ENCODE measurements at places on chromosomes 12 and 14. TPM values are rescaled to one million over a fixed set of nuclear protein-coding genes. Genes with fewer than 3 reads are reported as not detected.

The KLRC3 gene
- total RNA-seq, result 2.3 TPM

The CMA1 gene
- total RNA-seq, result not detected

The FITM1 gene
- total RNA-seq, result not detected

The IGF1 gene
- not detected for total RNA-seq

The INSM2 gene
- 0.10 TPM for total RNA-seq

The AMN gene
- total RNA-seq, result 0.29 TPM

The PPFIA2 gene
- 2.2 TPM for total RNA-seq

The PRH2 gene
- total RNA-seq, result not detected

The DPY19L2 gene
- not detected for total RNA-seq

GRCh38 chr14:62301080-62301479 is 538.9 kb downstream of the SNAPC1 start:
- no peaks in the 10 kb centered on the region for H3K36me3 ChIP-seq
- DNase-seq, result no peak
- peaks cover 25% of the 10 kb centered on the region for H3K4me1 ChIP-seq
- no peak overlapping the region for H3K27ac ChIP-seq
- H3K27me3 ChIP-seq, result no peaks in the 10 kb centered on the region

DNA sequence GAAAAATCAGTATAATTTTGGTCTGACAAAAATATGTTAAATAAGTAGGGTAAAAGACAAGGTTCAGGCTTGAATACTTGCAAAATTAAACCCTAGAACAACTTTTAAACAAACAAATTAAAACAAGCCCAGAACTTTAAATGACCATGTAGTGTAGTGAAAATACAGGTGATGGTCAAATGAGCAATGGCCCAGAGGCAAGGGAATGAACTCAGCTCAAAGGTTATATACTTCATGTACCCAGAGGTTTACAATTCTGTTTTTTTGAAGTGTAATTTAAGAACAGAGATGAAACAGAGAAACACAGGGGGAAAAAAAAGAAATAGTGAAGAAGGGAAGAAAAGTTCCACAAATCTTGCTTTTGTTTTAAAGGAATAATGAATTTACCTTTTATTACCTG is 949.2 kb downstream of the TRHDE start:
- no peaks in the 10 kb centered on the region for H3K36me3 ChIP-seq
- DNase-seq, result no peak
- H3K4me1 ChIP-seq, result peaks cover 10% of the 10 kb centered on the region
- H3K4me3 ChIP-seq, result no peak overlapping the region

GRCh38 chr14:64723691-64724577 is 19.7 kb downstream of the PLEKHG3 start:
- H3K27ac ChIP-seq, result peak overlapping the region; percentile 90
- peaks cover 49% of the 10 kb centered on the region for H3K4me1 ChIP-seq
- peaks cover 19% of the 10 kb centered on the region for H3K36me3 ChIP-seq
- no peak overlapping the region for H3K4me3 ChIP-seq
- H3K27me3 ChIP-seq, result no peaks in the 10 kb centered on the region

GRCh38 chr12:69417741-69418167 is 52.4 kb upstream of the FRS2 start:
- no peak overlapping the region for H3K27ac ChIP-seq
- H3K4me3 ChIP-seq, result no peak overlapping the region
- no peaks in the 10 kb centered on the region for H3K27me3 ChIP-seq
- DNase-seq, result no peak
- H3K36me3 ChIP-seq, result no peaks in the 10 kb centered on the region

GRCh38 chr12:91565846-91566245 is 383.2 kb upstream of the DCN start:
- peaks cover 11% of the 10 kb centered on the region for H3K4me1 ChIP-seq
- no peak overlapping the region for H3K4me3 ChIP-seq
- peak overlapping the region; percentile 50 for H3K27ac ChIP-seq
- no peaks in the 10 kb centered on the region for H3K36me3 ChIP-seq
- H3K27me3 ChIP-seq, result no peaks in the 10 kb centered on the region

DNA sequence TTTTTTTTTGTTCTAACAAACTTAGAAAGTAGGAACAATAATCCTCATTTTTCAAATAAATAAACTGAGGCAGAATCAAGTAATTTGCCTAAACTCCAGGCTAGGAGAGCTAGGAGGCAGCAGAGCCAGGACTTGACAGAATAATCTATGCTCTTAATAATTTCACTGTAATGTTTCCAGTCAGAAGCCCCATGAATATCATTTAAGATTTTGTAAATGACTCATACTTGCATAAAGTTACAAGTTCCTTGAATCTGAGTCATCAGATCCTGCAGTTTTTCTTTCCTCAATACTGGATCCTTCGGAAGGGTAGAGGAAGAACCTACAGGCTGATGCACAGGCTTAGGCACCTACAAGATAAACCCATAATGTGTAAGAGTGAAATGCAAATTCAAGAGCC is 29.0 kb downstream of the CAPRIN2 start:
- no peak overlapping the region for H3K4me3 ChIP-seq
- H3K27me3 ChIP-seq, result no peaks in the 10 kb centered on the region
- H3K36me3 ChIP-seq, result peaks cover 29% of the 10 kb centered on the region
- no peak overlapping the region for H3K27ac ChIP-seq
- DNase-seq, result peak; percentile 71

- DNase-seq, result no peak
- no peaks in the 10 kb centered on the region for H3K27me3 ChIP-seq
- no peak overlapping the region for H3K4me3 ChIP-seq
- H3K36me3 ChIP-seq, result no peaks in the 10 kb centered on the region
- no peak overlapping the region for H3K27ac ChIP-seq
- H3K4me1 ChIP-seq, result no peaks in the 10 kb centered on the region
Measured at GRCh38 chr14:62168564-62169155, 406.4 kb downstream of the SNAPC1 start.

- no peak for DNase-seq
- H3K36me3 ChIP-seq, result no peaks in the 10 kb centered on the region
- no peaks in the 10 kb centered on the region for H3K27me3 ChIP-seq
- no peak overlapping the region for H3K4me3 ChIP-seq
- no peak overlapping the region for H3K27ac ChIP-seq
Measured at GRCh38 chr14:84181072-84181471, 1348.9 kb upstream of the FLRT2 start.

GRCh38 chr14:76955575-76956315 is 72.8 kb downstream of the IRF2BPL start:
- H3K36me3 ChIP-seq, result no peaks in the 10 kb centered on the region
- H3K27ac ChIP-seq, result peak overlapping the region; percentile 80
- peak; percentile 75 for DNase-seq
- no peaks in the 10 kb centered on the region for H3K27me3 ChIP-seq
- H3K4me1 ChIP-seq, result peaks cover 50% of the 10 kb centered on the region

- peak overlapping the region; percentile 90 for H3K4me3 ChIP-seq
- no peaks in the 10 kb centered on the region for H3K27me3 ChIP-seq
- DNase-seq, result no peak
- no peaks in the 10 kb centered on the region for H3K4me1 ChIP-seq
- peaks cover 6% of the 10 kb centered on the region for H3K36me3 ChIP-seq
Measured at GRCh38 chr14:72925171-72925759, 999 bp upstream of the DCAF4 start.

DNA sequence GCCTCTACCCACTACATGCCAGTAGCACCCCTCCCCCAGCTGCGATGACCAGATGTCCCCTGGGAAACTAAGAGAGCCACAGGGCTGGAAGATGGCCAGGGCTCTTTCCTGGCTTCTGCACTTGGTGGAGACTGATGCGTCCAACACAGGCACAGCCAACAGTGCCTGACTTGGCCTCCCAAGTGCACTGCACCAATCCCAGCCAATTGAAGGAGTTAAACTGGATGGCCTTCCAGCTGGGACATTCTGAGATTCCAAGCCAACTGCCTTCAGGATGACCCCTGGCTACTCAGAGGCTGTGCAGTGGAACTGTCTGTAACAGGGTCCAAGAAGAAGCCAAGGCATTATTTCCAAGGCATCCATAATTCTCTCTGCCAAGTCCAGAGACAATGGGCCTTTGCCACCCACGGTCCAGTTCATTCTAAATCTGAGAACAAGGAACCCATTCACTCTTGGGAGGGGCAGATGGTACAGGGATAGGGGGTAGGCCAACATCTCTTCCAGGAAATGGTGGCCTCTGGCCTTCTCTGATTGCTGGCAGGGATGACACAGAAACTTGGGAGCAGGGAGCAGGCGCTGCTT is 35.2 kb downstream of the PRIMA1 start:
- no peaks in the 10 kb centered on the region for H3K36me3 ChIP-seq
- H3K27ac ChIP-seq, result no peak overlapping the region
- H3K27me3 ChIP-seq, result no peaks in the 10 kb centered on the region
- no peak for DNase-seq
- no peak overlapping the region for H3K4me3 ChIP-seq

DNA sequence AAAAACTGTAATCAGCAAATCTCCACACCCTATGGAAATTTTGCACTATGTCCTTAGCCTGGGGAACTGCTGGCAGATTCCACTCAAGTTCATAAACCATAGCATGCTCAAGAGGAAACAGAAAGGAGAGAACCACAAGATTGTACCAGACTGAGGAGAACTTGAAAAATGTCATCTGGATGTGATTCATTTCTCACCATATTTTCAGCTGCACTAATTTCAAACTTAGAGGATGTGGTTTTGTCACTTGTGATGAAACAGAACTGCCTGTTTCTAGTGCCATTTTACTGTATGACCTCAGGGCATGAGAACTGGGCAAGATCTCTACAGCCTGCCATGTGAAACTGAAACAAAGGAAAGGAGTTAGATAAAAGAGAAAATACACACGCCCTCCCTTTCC is 1493.1 kb upstream of the FLRT2 start:
- H3K36me3 ChIP-seq, result no peaks in the 10 kb centered on the region
- no peaks in the 10 kb centered on the region for H3K27me3 ChIP-seq
- peak overlapping the region; percentile 54 for H3K4me3 ChIP-seq
- peak overlapping the region; percentile 37 for H3K27ac ChIP-seq
- peak; percentile 76 for DNase-seq

- no peaks in the 10 kb centered on the region for H3K36me3 ChIP-seq
- DNase-seq, result no peak
- no peak overlapping the region for H3K4me3 ChIP-seq
Measured at GRCh38 chr12:104412681-104413080, 44.1 kb upstream of the CHST11 start.

GRCh38 chr12:57694459-57695019 is 607 bp downstream of the OS9 start:
- H3K27ac ChIP-seq, result no peak overlapping the region
- peaks cover 11% of the 10 kb centered on the region for H3K27me3 ChIP-seq
- H3K4me3 ChIP-seq, result no peak overlapping the region
- DNase-seq, result no peak
- H3K36me3 ChIP-seq, result peaks cover 16% of the 10 kb centered on the region

GRCh38 chr12:48954061-48954460 is 3.2 kb downstream of the ARF3 start:
- no peak for DNase-seq
- no peaks in the 10 kb centered on the region for H3K27me3 ChIP-seq
- H3K4me3 ChIP-seq, result no peak overlapping the region
- H3K36me3 ChIP-seq, result peaks cover 28% of the 10 kb centered on the region
- no peak overlapping the region for H3K27ac ChIP-seq
- peaks cover 22% of the 10 kb centered on the region for H3K4me1 ChIP-seq

- H3K27ac ChIP-seq, result no peak overlapping the region
- H3K36me3 ChIP-seq, result no peaks in the 10 kb centered on the region
- H3K27me3 ChIP-seq, result peaks cover 30% of the 10 kb centered on the region
- H3K4me3 ChIP-seq, result no peak overlapping the region
- no peak for DNase-seq
Measured at GRCh38 chr14:56976211-56976610, 165.9 kb upstream of the OTX2 start.

DNA sequence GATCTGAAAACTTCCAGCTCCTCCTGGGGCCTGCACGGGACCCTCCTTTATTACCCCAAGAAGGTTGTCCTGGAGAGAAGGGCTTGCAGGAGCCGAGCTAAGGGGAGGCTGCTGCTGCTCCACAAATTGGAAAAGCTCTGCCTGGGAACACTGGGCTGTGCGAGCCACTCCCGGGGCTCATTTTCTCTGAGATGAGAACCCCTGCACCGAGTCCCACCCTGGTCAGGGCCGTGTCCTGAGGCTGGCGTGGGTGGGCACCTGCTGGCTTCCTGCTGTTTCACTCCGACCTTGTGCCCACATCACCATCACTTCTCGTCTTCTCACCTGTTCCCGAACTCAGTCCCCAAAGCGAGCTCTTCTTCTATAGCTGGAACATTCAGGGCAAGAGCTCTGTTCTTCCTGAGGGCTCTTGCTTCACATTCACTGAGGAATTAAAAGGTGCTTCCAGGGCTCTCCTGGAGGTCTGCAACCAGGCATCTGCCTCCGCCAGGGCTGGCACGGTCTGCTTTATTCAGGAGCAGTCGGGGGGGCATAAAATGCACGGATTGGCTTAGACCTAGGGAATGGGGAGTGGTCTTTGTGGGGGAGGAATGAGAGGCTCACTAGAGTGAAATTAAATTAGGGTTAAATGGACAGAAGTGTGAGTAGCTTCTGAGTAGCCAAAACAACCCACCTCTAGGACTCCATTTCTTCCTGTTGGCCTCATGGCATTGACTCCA is 98.5 kb downstream of the ADGRD1 start:
- peaks cover 5% of the 10 kb centered on the region for H3K4me1 ChIP-seq
- H3K4me3 ChIP-seq, result no peak overlapping the region
- no peak overlapping the region for H3K27ac ChIP-seq
- DNase-seq, result no peak

- H3K36me3 ChIP-seq, result peaks cover 7% of the 10 kb centered on the region
- peak; percentile 78 for DNase-seq
- peak overlapping the region; percentile 71 for H3K27ac ChIP-seq
- peak overlapping the region; percentile 67 for H3K4me3 ChIP-seq
Measured at GRCh38 chr14:75295491-75296345, 17.1 kb downstream of the FOS start.

GRCh38 chr12:66612090-66612775 is 66.6 kb downstream of the GRIP1 start:
- H3K4me1 ChIP-seq, result no peaks in the 10 kb centered on the region
- H3K4me3 ChIP-seq, result no peak overlapping the region
- H3K27me3 ChIP-seq, result no peaks in the 10 kb centered on the region
- no peak overlapping the region for H3K27ac ChIP-seq

GRCh38 chr14:77151245-77151644 is 9.7 kb upstream of the ZDHHC22 start:
- H3K4me3 ChIP-seq, result no peak overlapping the region
- no peak overlapping the region for H3K27ac ChIP-seq
- DNase-seq, result peak; percentile 35
- H3K4me1 ChIP-seq, result peaks cover 5% of the 10 kb centered on the region

DNA sequence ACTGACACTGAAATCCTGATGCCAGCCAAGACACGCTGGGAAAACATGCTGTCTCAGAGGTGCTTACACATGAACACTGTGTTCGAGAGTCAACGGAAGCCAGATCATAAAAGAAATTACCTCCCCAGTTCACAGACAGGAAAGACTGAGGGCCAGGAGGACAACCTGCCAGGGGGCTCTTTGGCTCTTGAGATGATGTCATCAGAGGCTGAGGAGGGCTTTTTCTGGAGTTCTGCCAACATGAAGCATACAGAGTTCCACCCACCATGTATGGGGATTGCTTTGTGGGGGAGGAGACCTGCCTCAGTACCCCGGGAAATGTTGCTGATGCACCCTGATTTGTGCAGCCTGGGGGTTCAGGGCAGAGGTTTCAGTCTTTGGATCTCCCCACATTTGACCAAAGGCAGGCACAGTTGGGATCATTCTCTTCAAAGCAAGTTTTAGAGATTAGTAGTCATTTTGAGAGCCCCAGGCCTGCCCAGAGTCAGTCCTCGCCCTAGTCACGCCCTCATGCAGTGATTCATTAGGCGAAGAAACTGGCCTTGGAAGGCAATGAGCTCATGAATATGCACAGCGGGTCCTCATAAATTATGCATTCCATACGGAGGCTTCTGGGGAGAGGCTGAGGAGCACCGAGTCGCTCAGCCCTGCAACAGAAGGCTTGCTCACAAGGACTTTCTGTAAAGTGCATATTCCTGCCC is 34.9 kb upstream of the EML1 start:
- H3K36me3 ChIP-seq, result no peaks in the 10 kb centered on the region
- H3K4me3 ChIP-seq, result no peak overlapping the region
- peak overlapping the region; percentile 66 for H3K27ac ChIP-seq
- H3K27me3 ChIP-seq, result no peaks in the 10 kb centered on the region
- H3K4me1 ChIP-seq, result peaks cover 26% of the 10 kb centered on the region

Data from MCF 10A (cell line).